Breast epithelium (tissue), 4 donors: ENCODE measurements at places on chromosomes 1 and 21.

GRCh38 chr1:91092503-91092902, 70.7 kb upstream of the ZNF644 start:
- no peaks in the 10 kb centered on the region for H3K4me1 ChIP-seq
- H3K27me3 ChIP-seq, result no peaks in the 10 kb centered on the region
- DNase-seq, result no peak
- H3K4me3 ChIP-seq, result no peak overlapping the region
- H3K36me3 ChIP-seq, result no peaks in the 10 kb centered on the region

GRCh38 chr21:35940074-35940927, 120.0 kb downstream of the SETD4 start:
- peak; percentile 32 for DNase-seq
- H3K36me3 ChIP-seq, result no peaks in the 10 kb centered on the region
- no peaks in the 10 kb centered on the region for H3K27me3 ChIP-seq
- no peaks in the 10 kb centered on the region for H3K4me1 ChIP-seq
- no peak overlapping the region for H3K4me3 ChIP-seq

DNA sequence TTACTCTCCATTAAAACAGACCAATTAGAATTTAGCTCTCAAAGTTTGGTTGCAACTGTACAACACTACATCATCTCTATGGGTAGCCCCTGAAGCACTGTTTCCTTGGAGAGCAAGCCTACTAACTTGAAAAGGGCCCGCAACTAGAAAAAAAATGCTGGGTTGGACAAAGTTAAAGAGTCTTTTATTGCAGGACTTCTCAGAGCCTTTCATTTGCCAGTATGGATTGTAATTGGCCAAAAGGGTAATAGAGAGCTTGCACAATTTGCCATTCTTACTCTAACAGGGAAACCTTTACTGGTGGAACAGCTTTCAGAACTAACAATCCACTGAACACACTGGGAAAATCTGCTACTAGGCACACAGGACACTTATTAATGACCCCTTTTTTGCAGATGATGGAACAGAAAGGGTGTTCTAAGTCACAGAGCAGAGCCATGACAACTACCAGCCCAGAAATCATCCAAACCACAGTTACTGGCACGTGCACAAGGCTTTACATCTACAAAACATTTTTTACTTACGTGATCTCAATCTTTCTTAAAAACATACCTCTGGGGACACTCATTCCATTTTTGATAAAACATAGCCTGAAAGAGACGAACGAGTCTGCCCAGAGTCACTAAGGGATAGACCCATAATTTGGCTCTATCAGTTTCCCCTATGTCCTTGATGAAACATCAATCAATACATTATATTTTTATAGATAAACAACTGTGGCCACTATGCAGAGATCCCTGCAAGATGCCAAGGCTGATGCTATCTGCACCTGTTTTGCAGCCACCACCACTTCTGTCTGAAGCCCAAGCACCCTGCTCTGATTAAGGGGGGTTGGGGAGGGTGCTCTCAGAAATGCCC, 176.3 kb upstream of the EDN2 start:
- peak overlapping the region; percentile 72 for H3K27ac ChIP-seq
- H3K36me3 ChIP-seq, result no peaks in the 10 kb centered on the region
- no peaks in the 10 kb centered on the region for H3K27me3 ChIP-seq
- peak overlapping the region; percentile 70 for H3K4me3 ChIP-seq
- DNase-seq, result no peak

DNA sequence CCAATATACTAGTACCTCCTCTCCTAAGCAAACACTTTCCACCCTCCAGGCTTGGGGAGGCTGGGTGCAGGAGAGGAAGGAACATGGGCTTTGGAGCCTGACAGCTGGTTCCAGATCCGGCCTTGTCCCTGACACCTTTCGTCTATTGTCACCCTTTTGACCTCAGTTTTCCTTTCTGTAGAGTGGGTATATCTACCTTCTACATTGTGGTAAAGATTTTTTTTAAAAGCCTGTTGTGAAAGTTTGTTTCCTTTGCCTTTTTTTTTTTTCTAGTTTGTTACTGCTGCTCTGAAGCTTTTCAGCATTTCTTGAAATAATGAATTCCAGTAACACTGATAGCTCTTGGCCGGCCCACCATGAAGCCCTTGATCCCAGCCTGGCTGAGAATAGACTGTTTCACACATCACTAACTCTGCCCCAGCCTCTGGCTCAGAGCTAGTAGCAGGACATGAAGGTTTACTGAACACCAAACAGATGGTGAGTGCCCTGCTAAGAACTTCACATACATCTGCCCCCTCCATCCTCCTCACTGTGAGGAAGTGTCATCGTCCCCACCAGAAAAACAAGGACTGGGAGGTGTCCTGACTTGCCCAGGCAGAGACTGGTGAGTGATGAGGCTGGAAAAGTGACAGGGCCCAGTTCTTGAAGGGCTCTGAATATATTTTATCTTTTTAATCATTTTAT, 33.0 kb upstream of the ID3 start:
- no peaks in the 10 kb centered on the region for H3K27me3 ChIP-seq
- no peaks in the 10 kb centered on the region for H3K4me1 ChIP-seq
- no peaks in the 10 kb centered on the region for H3K36me3 ChIP-seq

- no peaks in the 10 kb centered on the region for H3K36me3 ChIP-seq
- H3K4me1 ChIP-seq, result no peaks in the 10 kb centered on the region
- no peak overlapping the region for H3K27ac ChIP-seq
- DNase-seq, result no peak
Measured at GRCh38 chr1:241963722-241964121, 6.2 kb downstream of the BECN2 start.

DNA sequence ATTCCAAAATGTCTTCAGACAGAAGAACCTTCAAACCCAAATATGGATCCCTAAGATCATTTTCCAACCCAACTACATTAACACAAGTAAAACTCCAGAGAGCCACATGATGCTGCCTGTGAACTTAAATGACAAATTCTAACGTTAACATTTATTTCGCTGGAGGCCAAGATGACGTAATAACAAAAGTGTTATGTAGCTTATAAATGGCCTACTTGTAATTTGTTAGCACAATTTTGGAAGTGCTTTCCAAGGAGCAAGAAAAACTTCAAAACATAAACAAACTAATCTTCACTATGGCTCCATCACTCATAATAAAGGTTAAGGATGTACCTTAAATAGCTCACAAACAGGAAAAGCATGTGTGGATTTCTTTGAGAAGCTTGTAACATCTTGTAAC, 126.7 kb downstream of the HLCS start:
- H3K4me1 ChIP-seq, result no peaks in the 10 kb centered on the region
- H3K27me3 ChIP-seq, result no peaks in the 10 kb centered on the region
- DNase-seq, result no peak
- H3K36me3 ChIP-seq, result no peaks in the 10 kb centered on the region

- no peak overlapping the region for H3K4me3 ChIP-seq
- no peak for DNase-seq
- no peaks in the 10 kb centered on the region for H3K27me3 ChIP-seq
- no peak overlapping the region for H3K27ac ChIP-seq
- H3K4me1 ChIP-seq, result no peaks in the 10 kb centered on the region
Measured at GRCh38 chr1:111176678-111177077, 23.8 kb downstream of the DENND2D start.

- H3K36me3 ChIP-seq, result no peaks in the 10 kb centered on the region
- H3K4me1 ChIP-seq, result no peaks in the 10 kb centered on the region
- no peak for DNase-seq
- H3K27ac ChIP-seq, result no peak overlapping the region
- H3K27me3 ChIP-seq, result no peaks in the 10 kb centered on the region
Measured at GRCh38 chr1:82371844-82372498, 571.2 kb downstream of the ADGRL2 start.
